Stimulated activated CD4-positive, alpha-beta T cell treated with anti-CD3 and anti-CD28 coated beads, Interleukin-1b, Interleukin-23, amount 100 ng/mL, for 1 hour (primary cell): ENCODE measurements at places on chromosomes 4 and X.

GRCh38 chrX:47590984-47591383, 8.7 kb downstream of the TIMP1 start:
- no peak for DNase-seq

DNA sequence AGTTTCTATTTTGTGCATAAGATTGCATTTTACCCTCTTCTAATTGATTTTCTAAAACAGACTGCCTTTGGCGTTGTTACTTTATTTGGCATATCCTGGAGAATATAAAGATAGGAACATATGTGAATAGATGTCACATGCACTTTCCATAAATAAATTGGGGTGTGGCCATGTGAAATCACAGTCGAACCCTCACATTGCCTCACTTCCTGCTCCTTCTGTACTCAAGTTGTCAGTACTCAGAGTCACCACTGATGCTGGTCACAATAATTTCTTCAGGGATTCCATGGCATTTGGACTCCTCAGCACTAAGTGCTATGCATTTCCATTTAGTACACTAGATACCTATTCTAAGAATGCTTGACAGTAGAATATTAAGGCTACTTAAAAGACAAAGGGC, 1.4 kb upstream of the EMCN start:
- no peak for DNase-seq

DNA sequence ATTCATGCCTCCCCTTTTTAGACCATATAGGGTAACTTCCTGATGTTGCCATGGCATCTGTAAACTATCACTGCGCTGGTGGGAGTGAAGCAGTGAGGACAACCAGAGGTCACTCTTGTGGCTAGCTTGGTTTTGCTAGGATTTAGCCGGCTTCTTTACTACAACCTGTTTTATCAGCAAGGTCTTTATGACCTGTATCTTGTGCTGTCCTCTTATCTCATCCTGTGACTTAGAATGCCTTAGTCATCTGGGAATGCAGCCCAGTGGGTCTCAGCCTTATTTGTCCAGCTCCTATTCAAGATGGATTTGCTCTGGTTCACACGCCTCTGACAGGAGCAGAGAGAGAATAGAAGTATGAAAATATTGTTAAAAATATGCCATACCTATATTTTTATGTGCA, 355.7 kb downstream of the ADGRL3 start:
- no peak for DNase-seq

DNA sequence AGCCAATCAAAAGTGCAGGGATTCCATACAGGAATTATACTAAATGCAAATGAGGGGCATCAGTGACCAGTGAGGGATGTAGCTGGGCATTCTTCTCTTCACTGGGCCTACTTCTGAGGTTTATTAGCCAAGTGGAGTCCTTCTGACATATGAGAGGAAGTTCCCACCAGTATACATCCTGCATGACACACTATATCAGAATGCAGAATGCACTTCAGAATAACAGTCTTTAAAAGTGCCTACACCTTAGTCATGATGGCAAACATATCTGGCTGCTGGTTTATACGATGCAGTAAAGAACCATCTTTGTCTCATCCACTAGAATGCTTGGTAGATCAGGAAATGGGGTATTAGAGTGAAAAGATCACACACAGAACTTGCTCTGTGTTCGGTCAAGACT, 180.3 kb upstream of the PPARGC1A start:
- DNase-seq: no peak

GRCh38 chr4:67684839-67685531, 16.0 kb downstream of the UBA6 start:
- no peak for DNase-seq

- no peak for DNase-seq
Measured at GRCh38 chr4:31370866-31371465, 650.8 kb downstream of the PCDH7 start.

DNA sequence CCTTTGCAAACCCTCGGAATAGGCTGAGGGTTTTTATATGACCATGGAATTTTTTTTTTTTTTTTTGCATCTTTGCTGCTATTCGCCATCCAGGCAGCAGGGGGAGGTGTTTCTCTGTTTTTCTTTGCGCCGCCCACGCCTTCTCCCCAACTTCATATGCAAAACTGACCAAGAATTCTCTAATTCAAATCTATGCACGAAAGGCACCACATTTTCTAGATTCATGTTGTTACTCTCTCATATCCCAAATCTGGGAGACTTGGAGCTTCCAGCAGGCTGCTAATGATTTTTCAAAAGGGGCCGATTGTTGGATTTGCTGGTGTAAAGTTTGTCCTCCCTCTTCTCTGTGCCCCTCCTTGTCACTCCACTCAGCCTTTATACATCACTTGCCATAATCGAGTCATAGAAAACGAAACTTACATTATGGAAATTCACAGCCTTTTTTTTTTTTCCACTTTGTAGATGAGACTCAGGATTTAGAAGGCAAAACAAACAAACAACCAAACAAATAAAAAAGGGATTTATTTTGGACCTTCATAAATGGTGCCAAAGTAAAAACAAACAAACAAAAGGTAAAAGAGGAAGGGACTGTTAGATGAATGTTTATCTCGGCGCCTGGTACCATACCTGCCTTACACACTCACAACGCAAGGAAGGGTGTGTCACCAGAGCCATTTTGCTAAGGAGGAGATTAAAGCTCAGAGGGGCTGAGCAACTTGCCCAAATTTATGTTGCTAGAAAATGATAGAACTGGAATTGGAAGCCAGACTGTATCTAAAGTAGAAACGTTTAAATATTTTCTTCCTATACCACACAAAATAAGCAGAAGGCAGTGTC, 29.3 kb upstream of the BOD1L1 start:
- DNase-seq: peak; percentile 59

DNA sequence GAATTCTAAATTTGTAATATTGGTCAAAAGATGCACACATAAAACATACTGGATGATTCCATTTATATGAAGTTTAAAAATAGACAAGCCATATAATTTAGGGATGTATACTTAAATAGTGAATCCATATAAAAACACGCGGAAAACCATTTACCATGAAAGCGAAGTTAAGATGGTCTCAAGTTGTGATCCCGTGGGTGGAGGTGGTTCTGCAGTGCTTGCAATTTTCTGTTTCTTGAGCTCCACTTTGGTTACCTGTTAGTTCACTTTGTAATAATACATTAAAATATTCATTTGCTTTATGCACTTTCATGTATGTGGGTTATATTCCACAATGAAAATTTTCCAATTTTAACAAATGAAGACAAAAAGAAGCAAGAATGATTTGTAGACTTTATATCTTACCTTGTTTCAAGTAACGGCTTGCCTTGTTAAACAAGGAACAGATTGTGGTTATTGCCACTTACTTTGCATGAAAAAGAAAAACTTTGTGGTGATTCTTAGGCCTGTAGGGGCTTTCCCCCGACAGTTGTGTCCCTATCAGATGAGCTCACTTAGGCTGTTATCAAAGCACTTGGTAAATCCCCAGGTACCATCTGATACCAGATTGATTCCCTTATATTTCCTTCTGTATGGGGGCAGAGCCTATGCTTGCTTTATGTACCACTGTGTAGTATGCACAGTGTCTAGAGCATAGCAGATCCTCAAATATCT, 12.2 kb downstream of the UCP1 start:
- DNase-seq: no peak

GRCh38 chr4:159060161-159060560, 42.7 kb upstream of the RAPGEF2 start:
- DNase-seq: no peak

- DNase-seq: no peak
Measured at GRCh38 chr4:18042754-18043153, 21.2 kb upstream of the LCORL start.
